Caco-2 (cell line): ENCODE measurements at places on chromosomes 3 and 15. TPM values are rescaled to one million over a fixed set of nuclear protein-coding genes. Genes with fewer than 3 reads are reported as not detected.

- H3K36me3 ChIP-seq: no peaks in the 10 kb centered on the region
- no peaks in the 10 kb centered on the region for H3K4me1 ChIP-seq
- H3K27me3 ChIP-seq: peaks cover 3% of the 10 kb centered on the region
- H3K4me3 ChIP-seq: no peak overlapping the region
- DNase-seq: no peak
- H3K27ac ChIP-seq: no peak overlapping the region
These were observed 90.7 kb upstream of the IQSEC1 start for GRCh38 chr3:13163848-13164382.

- H3K27me3 ChIP-seq: no peaks in the 10 kb centered on the region
- no peak overlapping the region for H3K27ac ChIP-seq
- no peak overlapping the region for H3K4me3 ChIP-seq
- DNase-seq: no peak
- H3K4me1 ChIP-seq: no peaks in the 10 kb centered on the region
These were observed 356.3 kb upstream of the TBL1XR1 start for GRCh38 chr3:177553579-177553978.

GRCh38 chr3:170228093-170228766 lies 6.0 kb downstream of the PRKCI start:
- 0 out of 2 replicates have a peak, but pooled peaks cover 6% of the 10 kb centered on the region for H3K4me1 ChIP-seq
- H3K27me3 ChIP-seq: no peaks in the 10 kb centered on the region
- H3K27ac ChIP-seq: no peak overlapping the region
- H3K4me3 ChIP-seq: no peak overlapping the region
- DNase-seq: no peak
- H3K36me3 ChIP-seq: no peaks in the 10 kb centered on the region

DNA sequence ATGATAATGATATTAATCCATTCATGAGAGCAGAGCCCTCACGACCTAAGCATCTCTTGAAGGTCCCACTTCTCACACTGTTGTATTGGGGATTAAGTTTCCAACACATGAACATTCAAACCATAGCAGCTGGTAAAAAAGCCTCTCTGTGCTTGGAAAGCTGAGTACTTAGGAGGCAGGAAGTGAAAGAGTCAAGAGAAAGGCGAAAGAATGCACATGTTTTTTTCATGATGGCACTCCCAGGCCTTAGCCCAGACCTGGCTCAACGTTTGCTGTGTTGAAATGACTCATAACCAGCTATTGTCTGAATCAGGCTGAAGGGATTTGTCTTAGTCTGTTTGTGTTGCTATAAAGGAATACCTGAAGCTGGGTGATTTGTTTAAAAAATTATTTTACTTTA lies 84.4 kb upstream of the RGMA start:
- no peaks in the 10 kb centered on the region for H3K27me3 ChIP-seq
- H3K27ac ChIP-seq: no peak overlapping the region
- no peak overlapping the region for H3K4me3 ChIP-seq
- no peaks in the 10 kb centered on the region for H3K36me3 ChIP-seq

GRCh38 chr3:126264381-126264780 lies 84.0 kb upstream of the ALDH1L1 start:
- no peak for DNase-seq
- no peaks in the 10 kb centered on the region for H3K27me3 ChIP-seq
- H3K4me3 ChIP-seq: no peak overlapping the region
- H3K36me3 ChIP-seq: no peaks in the 10 kb centered on the region

DNA sequence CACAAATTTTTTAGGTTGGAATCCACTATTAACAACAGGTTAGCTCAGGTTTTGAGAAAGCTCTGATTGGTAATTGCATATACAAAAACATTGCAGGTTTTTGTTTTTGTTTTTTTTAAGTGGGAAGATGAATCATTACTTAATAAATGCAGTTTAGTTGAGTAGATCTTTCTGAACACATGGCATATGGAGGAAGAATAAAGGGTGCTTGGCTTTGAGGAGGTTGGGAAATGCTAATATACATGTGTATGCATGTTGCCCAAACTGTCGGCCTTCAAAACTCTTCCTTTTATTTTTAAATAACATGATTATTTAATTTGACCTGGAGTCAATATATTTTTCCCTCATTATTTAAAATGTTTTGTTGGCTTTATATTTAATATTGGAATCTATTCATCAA lies 32.8 kb downstream of the ZBTB38 start:
- peaks cover 11% of the 10 kb centered on the region; the same call in 1 of the 2 replicates for H3K36me3 ChIP-seq
- DNase-seq: no peak
- H3K4me1 ChIP-seq: peaks cover 29% of the 10 kb centered on the region
- H3K27ac ChIP-seq: no peak overlapping the region
- no peak overlapping the region for H3K4me3 ChIP-seq

GRCh38 chr3:74127256-74127655 lies 487.2 kb downstream of the CNTN3 start:
- no peak overlapping the region for H3K27ac ChIP-seq
- peaks cover 5% of the 10 kb centered on the region; the same call in 1 of the 2 replicates for H3K4me1 ChIP-seq
- no peaks in the 10 kb centered on the region for H3K27me3 ChIP-seq
- no peaks in the 10 kb centered on the region for H3K36me3 ChIP-seq
- DNase-seq: no peak

GRCh38 chr15:71800835-71801745 lies 9.3 kb upstream of the NR2E3 start:
- H3K36me3 ChIP-seq: no peaks in the 10 kb centered on the region
- no peaks in the 10 kb centered on the region for H3K4me1 ChIP-seq
- H3K4me3 ChIP-seq: no peak overlapping the region
- peak; percentile 72 for DNase-seq
- no peaks in the 10 kb centered on the region for H3K27me3 ChIP-seq
- H3K27ac ChIP-seq: no peak overlapping the region

- H3K4me3 ChIP-seq: no peak overlapping the region
- peaks cover 2% of the 10 kb centered on the region; the same call in 1 of the 2 replicates for H3K36me3 ChIP-seq
- H3K27ac ChIP-seq: no peak overlapping the region
- no peak for DNase-seq
These were observed 78.1 kb downstream of the STT3B start for GRCh38 chr3:31610700-31611275.

The SQOR gene
- total RNA-seq: 5.0 and 7.5 TPM in 2 replicates

The REC114 gene
- total RNA-seq: not detected in 2 replicates

The ABHD5 gene
- 12.3 and 12.4 TPM in 2 replicates for total RNA-seq

The GOLGA6L6 gene
- not detected in 2 replicates for total RNA-seq

The CACNA2D3 gene
- total RNA-seq: 0.39 TPM in 1 of 2 replicates, not detected in the other

The CPNE9 gene
- not detected in 2 replicates for total RNA-seq

The SOX2 gene
- total RNA-seq: 33.4 and 34.1 TPM in 2 replicates

The LRRIQ4 gene
- not detected in 2 replicates for total RNA-seq

The NEK11 gene
- 3.9 and 4.4 TPM in 2 replicates for total RNA-seq
